Stimulated activated CD8-positive, alpha-beta memory T cell treated with anti-CD3 and anti-CD28 coated beads, Interleukin-15, amount 100 ng/mL, for 1 hour (primary cell): ENCODE measurements at places on chromosomes 5 and 9.

DNA sequence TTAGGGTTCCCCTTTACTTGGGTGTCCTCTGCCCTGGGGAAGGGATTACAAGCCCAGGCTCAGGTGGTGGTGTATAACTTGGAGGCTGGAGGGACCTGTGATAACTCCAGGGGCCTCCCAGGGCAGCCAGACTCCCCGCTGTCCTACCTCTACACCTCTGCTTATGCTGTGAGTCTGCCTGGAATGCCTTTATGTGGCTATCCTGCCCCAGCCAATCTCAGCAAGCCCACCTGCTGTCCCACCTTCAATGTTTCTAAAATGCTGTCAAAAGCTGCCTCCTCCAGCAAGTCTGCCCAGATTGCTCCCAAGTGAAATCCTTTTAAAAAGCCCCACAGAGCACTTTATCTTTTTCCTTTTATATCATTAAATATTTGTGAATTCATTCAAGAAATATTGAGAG lies 39.3 kb downstream of the DAB2IP start:
- DNase-seq, result no peak

GRCh38 chr9:4573634-4574389 lies 83.5 kb downstream of the SLC1A1 start:
- DNase-seq, result no peak

- no peak for DNase-seq
These were observed 545.8 kb upstream of the ARRDC3 start for GRCh38 chr5:91928754-91929521.

DNA sequence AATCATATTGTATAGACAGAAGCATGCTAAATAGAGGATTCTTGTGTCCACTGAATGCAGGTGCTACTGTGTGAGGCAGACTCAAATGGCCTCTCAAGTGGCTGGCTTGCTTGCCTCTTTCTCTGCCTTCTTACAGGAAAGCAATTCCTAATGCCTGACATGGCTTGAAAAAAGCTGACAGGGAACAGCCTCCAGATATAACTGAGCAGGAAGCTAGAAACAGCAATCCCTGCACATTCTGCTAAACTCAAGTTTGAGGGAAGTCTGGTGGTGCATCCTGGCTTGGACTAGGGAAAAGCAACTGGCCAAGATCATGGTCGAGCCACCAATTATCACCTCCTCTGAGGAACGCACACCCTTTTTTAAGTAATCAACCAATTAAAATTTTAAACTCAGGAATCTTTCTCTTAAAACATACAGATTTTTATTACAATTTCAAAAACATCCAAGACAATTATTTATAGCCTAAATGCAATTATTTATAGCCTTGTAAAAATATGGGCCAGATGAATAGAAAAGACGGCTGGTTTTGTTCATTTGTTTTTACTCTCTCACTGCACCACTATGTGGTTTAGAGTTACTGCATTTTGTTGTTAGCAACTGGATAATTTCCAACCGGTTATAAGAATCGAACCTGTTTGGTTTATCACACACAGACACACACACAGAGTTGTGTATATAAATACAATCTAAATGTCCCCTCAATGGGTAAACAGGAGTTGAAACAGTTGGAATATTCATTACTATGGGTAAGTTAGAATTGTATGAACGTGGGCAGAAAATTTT lies 290.9 kb upstream of the ANKRD55 start:
- no peak for DNase-seq

- DNase-seq, result no peak
These were observed 116.7 kb upstream of the RANBP3L start for GRCh38 chr5:36418152-36418979.

GRCh38 chr9:8804613-8805012 lies 1005.0 kb upstream of the DMAC1 start:
- no peak for DNase-seq

DNA sequence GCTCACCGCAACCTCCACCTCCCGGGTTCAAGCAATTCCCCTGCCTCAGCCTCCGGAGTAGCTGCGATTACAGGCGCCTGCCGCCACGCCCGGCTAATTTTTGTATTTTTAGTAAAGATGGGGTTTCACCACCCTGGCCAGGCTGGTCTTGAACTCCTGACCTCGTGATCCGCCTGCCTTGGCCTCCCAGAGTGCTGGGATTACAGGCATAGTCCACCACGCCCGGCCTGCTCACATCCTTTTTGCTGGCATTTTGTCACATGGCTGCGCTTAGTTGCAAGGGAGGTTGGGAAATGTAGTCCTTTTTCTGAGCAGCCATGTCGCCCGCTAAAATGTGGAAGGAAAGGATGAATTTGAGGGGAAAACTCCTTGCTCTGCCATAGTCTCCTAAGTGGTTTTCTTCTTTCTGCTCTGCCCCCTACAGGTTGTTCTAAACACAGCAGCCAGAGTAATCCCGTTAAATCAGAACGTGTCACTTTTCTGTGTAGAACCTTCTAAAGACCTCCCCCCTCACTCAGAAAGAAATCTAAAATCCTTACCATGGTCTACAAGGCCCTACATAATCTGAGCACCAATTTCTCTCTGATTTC lies 57.8 kb upstream of the HSPA9 start:
- no peak for DNase-seq

DNA sequence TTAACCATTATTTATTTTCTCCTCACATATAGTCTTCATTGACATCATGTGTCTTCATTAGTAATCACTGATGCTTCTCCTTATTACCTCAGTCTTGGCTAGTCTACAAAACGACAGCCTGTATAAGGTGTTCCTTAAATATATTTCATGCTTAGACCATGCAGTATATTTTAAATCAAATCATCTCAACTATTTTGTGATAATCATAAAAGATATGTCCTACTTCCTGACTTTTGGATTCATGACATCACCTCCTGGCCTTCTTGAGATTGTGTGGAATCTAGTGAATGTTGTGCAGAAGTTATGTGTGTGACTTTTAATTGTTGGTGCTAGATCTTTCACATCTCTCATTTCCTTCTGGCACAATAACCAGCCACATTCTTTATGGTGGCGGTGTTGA lies 1339.3 kb upstream of the C9orf72 start:
- DNase-seq, result no peak

GRCh38 chr9:136255166-136255538 lies 9.5 kb upstream of the QSOX2 start:
- no peak for DNase-seq

- DNase-seq, result no peak
These were observed 744 bp downstream of the OTULIN start for GRCh38 chr5:14665101-14665822.
